Large intestine (tissue), 12 donors: ENCODE measurements at places on chromosomes 2 and 18. TPM values are rescaled to one million over a fixed set of nuclear protein-coding genes. Genes with fewer than 3 reads are reported as not detected.

- no peaks in the 10 kb centered on the region for H3K36me3 ChIP-seq
- no peak overlapping the region for H3K4me3 ChIP-seq
- DNase-seq, result no peak
- H3K4me1 ChIP-seq, result no peaks in the 10 kb centered on the region
Observed at GRCh38 chr2:240310645-240311044, 124.8 kb upstream of the GPC1 start.

DNA sequence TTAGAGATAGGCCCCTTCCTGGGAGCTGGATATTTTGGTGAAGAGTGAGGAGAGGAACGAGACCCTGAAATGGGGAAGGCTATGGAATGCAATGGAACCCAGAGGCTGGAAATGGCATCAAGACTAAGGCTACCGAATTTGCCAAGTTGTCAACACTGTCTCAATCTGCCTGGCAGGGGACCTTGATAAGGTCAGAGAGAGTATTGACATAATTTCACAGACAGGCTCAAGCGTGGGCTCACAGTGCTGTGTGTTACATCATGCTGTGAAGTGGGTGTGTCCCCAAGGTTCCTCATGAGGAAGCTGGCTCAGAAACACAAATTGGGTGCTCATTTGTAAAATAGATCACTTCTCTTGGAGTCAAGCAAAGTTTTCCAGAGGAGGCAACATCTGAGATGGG is 51.8 kb upstream of the CYRIA start:
- H3K4me3 ChIP-seq, result no peak overlapping the region

DNA sequence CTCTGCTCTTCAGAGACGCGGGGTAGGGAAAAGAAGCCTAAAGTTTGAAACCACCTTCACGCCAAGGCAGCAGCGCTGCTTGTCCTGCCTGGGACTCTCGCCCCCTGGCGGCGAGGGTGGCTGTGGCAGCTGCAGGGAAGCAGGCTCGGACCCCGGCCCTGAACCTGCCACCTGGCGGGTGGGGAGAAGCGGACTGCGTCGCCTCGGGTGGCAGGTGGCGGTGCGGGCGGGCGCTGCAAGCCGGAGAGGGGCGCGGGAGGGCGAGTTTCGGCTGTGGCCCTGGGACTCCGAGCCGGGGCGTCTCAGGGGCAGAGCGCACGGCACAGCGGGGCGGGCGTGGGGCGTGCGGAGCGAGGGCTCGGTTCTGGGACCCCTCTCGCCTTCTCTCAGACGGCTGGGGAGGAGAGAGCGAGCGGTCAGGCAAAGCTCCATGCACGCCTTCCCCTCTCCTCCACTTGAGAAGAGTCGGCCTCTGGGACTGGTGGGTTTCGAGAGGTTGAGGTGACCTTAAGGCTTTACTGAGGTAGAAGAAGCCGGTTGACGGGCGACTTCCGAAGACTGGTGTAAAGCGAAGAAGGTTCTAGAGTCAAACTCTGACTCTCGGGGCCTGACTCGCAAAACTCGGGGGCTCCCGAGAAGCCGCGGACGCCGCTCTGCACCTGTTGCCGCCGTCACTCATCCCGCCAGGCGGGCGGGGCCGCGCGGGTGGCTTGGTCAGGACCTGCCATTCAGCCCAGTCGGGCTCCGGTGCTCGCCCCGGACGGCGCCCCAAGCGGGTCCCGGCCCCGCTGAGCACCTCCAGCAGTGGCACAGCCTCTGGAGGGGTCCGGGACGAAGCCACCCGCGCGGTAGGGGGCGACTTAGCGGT is 1.1 kb upstream of the BOLL start:
- H3K4me1 ChIP-seq, result peaks cover 3% of the 10 kb centered on the region
- no peak overlapping the region for H3K27ac ChIP-seq
- DNase-seq, result peak; percentile 59
- no peaks in the 10 kb centered on the region for H3K36me3 ChIP-seq

- no peaks in the 10 kb centered on the region for H3K36me3 ChIP-seq
- no peak overlapping the region for H3K4me3 ChIP-seq
- DNase-seq, result peak; percentile 86
- peaks cover 48% of the 10 kb centered on the region for H3K4me1 ChIP-seq
- H3K27ac ChIP-seq, result peak overlapping the region; percentile 75
Observed at GRCh38 chr2:85470850-85471800, 52.6 kb downstream of the SH2D6 start.

- no peaks in the 10 kb centered on the region for H3K27me3 ChIP-seq
- no peaks in the 10 kb centered on the region for H3K4me1 ChIP-seq
- no peak overlapping the region for H3K4me3 ChIP-seq
Observed at GRCh38 chr18:6004683-6005082, 109.4 kb upstream of the TMEM200C start.

DNA sequence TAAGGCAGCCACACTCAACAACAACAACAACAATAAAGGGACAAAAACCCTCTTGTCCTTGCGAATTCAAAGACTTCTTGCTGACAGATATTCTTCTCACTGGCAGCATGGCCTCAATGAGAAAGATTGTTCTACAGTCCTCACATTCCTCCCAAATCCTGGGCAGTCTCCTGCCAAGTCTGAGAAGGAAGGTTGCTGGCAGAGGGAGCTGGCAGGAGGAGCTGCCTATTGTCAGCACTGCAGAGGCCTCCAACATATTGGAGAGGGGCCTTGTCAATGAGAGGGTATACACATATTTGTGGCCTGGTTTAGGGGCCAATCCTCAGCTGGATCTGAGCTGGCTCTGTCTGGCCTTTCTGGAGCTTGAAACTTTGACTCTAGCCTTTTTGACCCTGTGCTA is 63.5 kb downstream of the LAMA3 start:
- DNase-seq, result no peak
- no peaks in the 10 kb centered on the region for H3K36me3 ChIP-seq

DNA sequence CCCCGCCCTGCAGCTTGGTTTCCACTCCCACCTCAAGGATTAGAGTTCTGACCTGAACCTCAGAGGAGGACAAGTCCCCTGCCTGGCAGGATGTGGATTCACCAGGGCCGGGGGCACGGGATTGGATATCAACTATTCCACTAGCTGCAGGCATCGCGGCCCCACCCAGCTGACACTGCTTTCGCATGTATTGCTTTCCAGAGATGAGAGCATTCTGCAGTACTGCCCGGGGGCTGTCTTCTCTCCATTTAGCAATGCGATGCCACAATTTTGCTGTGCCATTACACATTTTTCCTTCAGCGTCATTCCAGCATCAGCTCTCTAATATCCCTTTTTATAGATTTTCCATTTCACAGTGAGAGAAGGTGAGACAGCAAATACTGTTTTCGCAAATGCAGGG is 42.0 kb downstream of the CTIF start:
- H3K27ac ChIP-seq, result no peak overlapping the region
- H3K4me1 ChIP-seq, result no peaks in the 10 kb centered on the region
- DNase-seq, result no peak

DNA sequence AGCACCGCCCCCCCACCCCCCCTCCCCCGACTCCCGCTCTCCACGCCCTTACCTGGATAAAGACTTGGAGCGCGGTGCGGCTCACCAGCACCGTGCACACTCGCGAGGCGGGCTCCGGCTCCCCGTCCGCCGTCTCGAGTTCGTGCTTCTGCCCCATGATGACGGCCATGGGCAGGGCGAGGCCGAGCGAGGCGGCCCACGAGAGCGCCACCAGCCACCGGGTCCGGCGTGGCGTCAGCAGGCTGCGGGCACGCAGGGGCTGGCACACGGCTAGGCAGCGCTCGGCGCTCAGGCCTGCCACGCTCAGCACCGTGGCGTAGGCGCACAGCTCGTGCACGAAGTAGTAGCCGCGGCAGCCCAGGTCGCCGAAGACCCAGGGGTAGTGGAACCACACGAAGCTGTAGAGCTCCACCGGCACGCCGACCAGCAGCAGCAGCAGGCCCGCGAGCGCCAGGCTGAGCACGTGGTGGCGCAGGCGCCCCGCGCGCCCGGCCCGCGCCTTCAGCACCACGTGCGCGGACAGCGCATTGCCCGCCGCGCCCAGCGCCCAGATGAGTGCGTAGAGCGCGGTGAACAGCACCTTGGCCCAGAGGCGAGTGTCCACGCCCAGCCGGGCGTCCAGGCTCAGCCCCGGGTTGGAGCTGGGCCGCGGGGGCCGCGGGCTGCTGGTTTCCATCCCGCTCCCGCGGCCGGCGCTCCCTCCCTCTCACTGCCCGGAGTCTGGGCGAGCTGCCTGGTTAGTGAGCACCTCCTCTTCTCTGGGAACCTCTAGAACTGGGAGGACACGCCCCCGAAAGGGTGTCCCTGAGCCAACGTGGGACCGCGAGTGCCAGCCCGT is at the start of gene NTSR2:
TSS of gene NTSR2 (minus strand) at position 742 of the 838 bp plus-strand sequence. CDS start at position 676, 66 bp downstream.
- peak; percentile 77 for DNase-seq
- no peaks in the 10 kb centered on the region for H3K36me3 ChIP-seq
- H3K27ac ChIP-seq, result no peak within 1 kb of the TSS
- peaks cover 40% of the 10 kb centered on the region for H3K27me3 ChIP-seq
- no peak within 1 kb of the TSS for H3K4me3 ChIP-seq
- no peaks in the 10 kb centered on the region for H3K4me1 ChIP-seq

KCNIP3 gene
- polyA plus RNA-seq, result 2.1 TPM

NEU4 gene
- polyA plus RNA-seq, result 0.67 TPM
